ENCODE measurements at places on chromosomes 2 and 18. TPM values are rescaled to one million over a fixed set of nuclear protein-coding genes. Genes with fewer than 3 reads are reported as not detected.

- peak; percentile 82 for DNase-seq
Observed at GRCh38 chr2:217899231-217900009, 103.4 kb downstream of the TNS1 start.

- DNase-seq = no peak
Observed at GRCh38 chr2:213288913-213289700, 4.8 kb downstream of the SPAG16 start.

DNA sequence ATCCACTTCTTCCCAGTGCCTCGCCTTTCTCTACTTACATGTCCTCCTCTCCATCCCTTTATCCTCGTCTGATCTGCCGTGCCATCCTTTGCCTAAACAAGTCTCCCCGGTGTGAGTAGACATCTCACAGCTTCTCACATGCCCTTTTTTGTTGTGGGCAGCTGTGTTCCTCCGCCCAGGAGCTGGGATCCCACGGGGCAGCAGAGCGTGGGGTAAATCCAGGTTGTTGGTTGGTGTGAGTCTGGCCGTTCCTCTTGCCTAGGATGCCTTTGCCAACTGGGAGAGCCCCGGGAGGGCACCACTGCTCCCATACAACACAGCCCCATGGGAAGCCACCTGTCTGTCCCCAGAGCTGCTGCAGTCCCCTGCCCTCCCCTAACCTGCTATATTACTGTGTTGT lies 22.4 kb downstream of the SLC30A3 start:
- no peak for DNase-seq

GRCh38 chr2:239395524-239395923 lies 5.3 kb downstream of the HDAC4 start:
- DNase-seq = peak; percentile 70

The UGT1A8 gene
- total RNA-seq = not detected

The B3GNT7 gene
- 5.4 TPM for total RNA-seq

The AMER3 gene
- not detected for total RNA-seq

Data from cardiac septum (tissue), 1 donor.